T-helper 22 cell (primary cell): ENCODE measurements at places on chromosomes 1 and 21.
A peak's percentile ranks its signal among the peaks of the same experiment; 100 is the strongest.

- no peak for DNase-seq
Observed at GRCh38 chr21:40018871-40019475, 151.7 kb downstream of the PCP4 start.

- no peak for DNase-seq
Observed at GRCh38 chr1:244318078-244318477, 133.6 kb downstream of the ADSS2 start.

DNA sequence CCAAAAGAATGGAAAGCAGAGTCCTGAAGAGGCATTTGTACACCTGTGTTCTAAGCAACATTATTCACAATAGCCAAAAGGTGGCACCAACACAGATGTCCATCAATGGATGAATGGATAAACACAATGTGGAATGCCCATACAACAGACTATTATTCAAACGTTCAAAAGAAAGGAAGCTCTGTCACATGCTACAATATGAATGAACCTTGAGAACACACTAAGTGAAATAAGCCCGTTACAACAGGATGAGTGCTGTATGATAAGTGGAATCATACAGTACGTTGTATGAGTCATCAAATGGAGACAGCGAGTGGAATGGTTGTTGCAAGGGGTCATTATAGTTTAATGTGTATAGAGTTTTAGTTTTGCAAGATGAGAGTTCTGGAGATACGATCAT, 80.1 kb downstream of the SH3BGR start:
- no peak for DNase-seq

DNA sequence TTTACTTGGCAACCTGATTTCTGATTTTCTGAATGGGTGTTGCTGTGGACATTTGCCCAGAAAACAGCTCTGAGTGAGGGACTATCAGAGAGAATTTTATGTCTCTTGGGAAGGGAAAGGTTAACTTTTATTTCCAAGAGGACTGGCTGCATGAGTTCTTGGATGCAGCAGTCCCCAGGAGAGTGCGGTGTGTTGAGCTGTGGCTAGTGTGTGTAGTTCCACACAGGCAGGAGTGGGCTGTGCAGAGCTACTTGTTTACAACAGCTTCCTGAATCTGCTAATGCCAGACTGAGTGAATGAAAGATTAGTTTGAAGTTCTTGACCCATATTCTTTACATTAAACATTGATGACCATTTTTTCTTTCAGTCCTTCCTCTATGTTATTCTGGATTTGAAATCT, 41.0 kb upstream of the APOBEC4 start:
- no peak for DNase-seq

- no peak for DNase-seq
Observed at GRCh38 chr1:76620371-76620770, 246.9 kb upstream of the ST6GALNAC5 start.

GRCh38 chr1:225437710-225438437, 10.0 kb upstream of the LBR start:
- no peak for DNase-seq

GRCh38 chr1:100455478-100456072, 82.4 kb upstream of the GPR88 start:
- no peak for DNase-seq

GRCh38 chr1:204127597-204128242, 24.1 kb downstream of the ETNK2 start:
- DNase-seq = no peak

- DNase-seq = peak; percentile 59
Observed at GRCh38 chr1:7940745-7941436, at the start of gene TNFRSF9. TNFRSF9 (minus strand) TSS chr1:7940839; CDS start chr1:7939994, 845 bp downstream.

GRCh38 chr1:81187635-81188034, 613.1 kb upstream of the ADGRL2 start:
- DNase-seq = no peak

DNA sequence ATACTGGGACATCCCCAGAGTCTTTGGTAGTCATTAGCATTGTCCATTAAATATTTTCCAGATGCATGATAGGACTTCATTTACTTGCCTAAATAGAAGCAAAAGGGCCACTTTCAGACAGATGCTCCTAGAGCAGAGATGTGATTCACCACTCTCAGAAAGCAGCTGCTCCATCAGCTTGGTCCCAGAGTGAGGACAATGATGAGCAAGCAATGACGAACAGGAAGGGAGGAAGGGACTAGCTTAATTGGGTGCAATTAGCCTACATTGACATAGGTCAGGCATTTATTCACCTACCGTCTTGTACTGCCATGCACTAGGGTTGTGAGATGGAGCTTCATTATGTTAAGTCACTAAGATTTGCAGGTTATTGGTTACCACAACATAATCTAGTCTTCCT, 85.1 kb upstream of the PLXNA2 start:
- no peak for DNase-seq

DNA sequence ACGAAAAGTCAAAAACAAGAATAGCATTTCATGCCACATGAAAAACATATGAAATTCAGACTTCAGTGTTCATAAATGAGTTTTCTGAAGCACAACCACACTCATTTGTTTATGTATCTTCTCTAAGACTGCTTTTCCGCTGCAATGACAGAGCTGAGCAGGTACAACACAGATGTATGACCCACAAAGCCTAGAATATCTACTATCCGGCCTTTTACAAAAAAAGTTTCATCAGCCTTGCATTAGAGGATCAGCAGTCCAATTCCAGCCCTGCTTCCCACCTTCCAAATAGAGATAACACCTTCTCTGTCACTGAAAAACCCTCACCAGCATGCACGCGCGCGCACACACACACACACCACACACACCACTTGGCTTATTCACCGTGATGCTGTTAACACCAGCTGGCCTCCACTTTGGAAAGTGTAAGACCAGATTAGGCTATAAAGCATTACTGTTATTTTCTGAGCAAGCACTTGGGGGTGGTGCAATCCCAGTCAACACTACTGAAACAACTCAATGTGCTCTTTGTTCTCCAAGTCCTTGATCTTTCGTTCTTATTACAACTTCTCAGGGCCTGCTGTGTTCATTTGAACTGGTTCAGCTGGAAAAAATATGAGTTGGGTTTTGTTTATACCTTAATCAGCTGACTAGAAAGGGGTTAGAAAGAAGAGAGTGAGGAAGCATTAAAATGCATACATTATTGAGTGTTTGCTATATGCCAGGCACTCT, 90.0 kb downstream of the GLUL start:
- no peak for DNase-seq

DNA sequence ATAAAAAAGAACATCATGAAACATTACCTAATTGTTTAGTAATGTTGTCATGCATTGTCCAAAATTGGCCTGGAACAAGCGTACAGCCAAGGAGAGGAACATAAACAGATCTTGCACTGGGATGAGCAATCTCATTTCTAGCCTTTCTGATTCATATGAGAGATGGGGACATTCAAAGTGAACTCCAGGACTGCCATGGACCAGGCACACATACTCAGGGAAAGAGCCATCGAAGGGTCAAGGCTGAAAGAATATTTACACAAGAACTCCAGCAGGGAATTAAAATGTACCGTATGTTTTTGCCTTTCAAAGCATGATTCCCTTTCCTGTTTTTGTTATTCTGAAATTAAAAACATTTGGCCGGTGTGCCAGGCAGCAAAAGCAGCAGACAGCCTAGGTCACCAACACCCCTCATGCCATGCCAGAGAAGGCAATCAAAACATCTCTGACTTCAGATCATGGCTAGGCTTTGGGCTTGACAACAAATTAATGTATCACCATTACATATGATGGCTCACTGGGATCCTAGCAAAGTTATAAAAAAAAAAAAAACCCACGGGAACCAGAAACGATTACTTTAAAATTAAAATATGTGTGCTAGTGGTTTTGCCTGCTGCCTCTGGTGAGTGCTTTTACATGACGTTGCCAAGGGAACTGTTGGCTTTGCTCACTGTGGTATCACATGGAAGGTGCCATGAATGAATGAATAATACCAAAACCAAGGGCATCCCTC, 159.8 kb downstream of the TGFBR3 start:
- no peak for DNase-seq

GRCh38 chr1:109792056-109792831, 28.5 kb upstream of the EPS8L3 start:
- no peak for DNase-seq

DNA sequence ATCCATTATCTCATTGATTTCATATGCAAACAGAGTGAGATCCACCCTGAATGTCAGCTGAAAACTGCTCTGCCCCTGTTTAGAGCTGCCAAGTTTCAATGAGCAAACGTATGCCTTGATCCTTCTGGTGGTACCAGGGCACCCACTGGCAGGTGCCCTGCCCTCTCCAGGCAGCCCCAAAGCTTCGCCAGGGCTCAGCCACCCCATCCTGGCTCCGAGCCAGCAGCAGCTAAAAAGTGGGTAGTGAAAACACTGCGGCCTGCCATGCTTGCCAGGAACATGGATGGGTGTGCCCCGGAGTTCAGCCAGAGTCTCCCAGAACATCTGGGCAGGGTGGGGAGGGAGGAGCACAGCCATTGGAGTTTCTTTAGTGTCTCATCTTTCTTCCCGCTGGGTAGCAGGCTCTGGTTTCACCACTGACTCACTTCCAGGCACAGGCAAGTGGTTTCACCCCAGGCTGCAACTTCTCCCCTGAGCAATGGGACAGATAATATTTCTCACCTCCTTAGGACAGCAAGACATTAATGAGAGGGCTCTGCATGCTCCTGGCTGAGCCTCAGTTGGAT, 8.1 kb upstream of the LMX1A start:
- no peak for DNase-seq

DNA sequence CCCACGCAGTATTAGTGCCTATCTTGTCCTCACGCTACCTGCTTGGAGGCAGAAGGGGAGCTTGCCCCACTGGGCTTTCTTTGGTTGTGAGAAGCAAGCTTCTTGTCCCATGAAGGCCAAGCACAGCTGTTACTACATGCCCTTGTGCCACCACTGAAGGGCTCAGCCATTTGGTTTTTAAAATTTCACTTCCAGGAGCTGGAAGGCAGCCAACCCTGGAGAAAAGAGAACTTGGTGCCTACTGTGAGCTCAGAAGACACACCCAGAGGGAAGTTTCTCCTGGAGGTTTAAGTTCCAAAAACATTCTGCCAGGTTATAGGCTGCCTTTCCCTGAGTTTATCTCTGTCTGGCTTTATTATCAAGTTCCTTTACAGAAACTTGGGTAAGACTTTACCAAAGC, 187.4 kb downstream of the SLC35F3 start:
- DNase-seq = no peak

- no peak for DNase-seq
Observed at GRCh38 chr1:36304521-36304920, 1.6 kb upstream of the SH3D21 start.

DNA sequence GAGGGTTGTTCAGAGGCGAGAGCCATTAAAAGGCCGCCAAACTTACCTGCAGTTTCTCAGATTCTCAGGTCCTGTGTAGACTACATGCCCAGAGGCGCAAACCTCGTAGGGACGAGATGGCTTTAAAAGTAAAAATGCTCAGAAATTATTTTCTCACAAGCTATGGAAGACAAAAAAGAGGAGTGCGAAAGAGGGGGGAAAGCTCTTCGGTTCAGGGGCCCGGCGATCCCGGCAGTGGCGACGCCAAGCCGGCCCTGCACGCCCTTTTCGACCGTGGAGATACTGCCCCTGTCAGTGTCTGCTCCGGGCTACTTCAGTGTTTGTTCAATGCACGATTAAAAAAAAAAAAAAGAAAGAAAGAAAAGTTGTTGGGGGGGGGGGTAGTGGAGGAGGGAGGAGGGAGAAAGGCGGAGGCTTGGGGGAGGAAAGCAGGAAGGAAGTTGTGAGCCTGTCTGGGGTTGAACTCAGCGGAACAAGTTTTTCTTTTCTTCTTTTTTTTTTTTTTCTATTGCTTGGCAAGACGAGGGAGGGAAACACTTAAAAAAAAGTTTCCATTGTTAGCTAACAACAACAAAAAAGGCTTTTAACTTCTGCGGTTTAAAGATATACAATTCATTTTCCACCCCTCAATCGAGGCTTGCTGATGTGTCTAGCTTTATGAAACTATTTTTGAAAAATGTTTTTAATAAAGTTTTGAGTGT, at the start of gene ITPKB:
Gene ITPKB, minus strand, starts transcription at position 288 of the 701 bp plus-strand sequence. CDS start 1,824 bp downstream, outside the sequence.
- peak; percentile 72 for DNase-seq

- no peak for DNase-seq
Observed at GRCh38 chr1:23449958-23450357, 25.4 kb upstream of the TCEA3 start.

- no peak for DNase-seq
Observed at GRCh38 chr1:30103708-30104411, 619.5 kb downstream of the MATN1 start.

GRCh38 chr1:112686835-112687234, 12.4 kb downstream of the MOV10 start:
- no peak for DNase-seq

DNA sequence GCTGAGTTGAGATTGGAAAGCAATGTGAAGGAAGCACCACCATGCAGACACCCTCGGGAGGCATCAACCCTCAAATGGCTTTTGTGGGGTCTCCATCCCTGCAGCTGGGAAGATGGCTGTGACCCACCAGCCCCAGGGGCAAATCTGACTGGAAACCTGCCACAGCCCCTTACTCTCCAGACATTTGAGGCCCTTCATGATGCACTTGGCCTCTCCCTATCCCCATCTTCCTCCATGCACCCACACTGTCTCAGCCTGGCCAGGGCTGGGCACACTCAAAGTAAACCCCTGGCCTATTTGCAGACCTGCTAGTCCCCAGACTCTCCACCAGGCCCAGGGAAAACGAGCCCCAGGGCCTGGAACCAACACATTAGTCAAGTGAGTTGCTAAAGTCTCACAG, 205.2 kb downstream of the MATN1 start:
- no peak for DNase-seq

- no peak for DNase-seq
Observed at GRCh38 chr1:160243767-160244166, 18.6 kb downstream of the DCAF8 start.

- no peak for DNase-seq
Observed at GRCh38 chr1:170460414-170461155, 71.4 kb upstream of the GORAB start.
